ENCODE measurements at places on chromosomes 6 and 20. TPM values are rescaled to one million over a fixed set of nuclear protein-coding genes. Genes with fewer than 3 reads are reported as not detected.

DNA sequence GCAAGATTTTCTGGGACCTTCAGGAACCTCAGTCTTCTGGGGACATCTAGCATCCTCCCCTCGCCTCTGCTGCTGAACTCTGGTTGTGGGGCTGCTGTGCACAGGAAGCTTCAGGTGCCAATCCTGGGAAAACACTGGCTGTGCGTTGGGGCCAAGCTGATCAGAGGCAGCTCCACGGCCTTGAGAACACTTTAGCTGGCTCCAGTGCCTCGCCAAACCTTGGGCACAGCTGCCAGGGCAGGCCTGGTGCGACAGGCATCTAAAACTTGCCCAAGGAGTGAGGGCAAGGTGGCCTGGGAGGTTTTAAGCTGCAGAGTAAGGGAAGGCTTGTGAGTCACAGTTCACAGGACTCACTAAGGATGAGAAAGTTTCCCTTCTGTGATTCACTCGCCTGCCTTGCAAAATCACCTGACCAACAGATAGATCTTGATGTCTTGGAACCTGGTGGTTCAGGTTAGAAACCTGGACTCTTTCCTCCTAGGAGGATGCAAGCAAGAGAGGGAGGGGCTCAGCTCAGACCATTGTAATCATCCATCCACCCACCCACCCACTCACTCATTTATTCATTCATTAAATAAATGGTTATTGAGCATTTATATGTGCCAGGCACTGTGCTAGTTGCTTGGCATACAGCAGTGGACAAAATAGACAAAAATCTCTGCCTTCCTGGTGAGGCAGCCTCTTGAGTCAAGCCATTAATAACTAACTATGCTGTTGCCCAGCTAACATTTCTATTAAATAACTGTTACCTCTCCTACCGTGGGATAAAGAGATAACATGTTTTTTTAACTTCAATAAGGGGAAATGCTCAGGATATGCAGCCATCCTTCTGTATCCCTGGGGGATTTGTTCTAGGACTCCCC is 2.5 kb upstream of the SPATS1 start:
- no peak for DNase-seq

GRCh38 chr20:37941992-37942391 is 39.1 kb downstream of the VSTM2L start:
- no peak for DNase-seq

DNA sequence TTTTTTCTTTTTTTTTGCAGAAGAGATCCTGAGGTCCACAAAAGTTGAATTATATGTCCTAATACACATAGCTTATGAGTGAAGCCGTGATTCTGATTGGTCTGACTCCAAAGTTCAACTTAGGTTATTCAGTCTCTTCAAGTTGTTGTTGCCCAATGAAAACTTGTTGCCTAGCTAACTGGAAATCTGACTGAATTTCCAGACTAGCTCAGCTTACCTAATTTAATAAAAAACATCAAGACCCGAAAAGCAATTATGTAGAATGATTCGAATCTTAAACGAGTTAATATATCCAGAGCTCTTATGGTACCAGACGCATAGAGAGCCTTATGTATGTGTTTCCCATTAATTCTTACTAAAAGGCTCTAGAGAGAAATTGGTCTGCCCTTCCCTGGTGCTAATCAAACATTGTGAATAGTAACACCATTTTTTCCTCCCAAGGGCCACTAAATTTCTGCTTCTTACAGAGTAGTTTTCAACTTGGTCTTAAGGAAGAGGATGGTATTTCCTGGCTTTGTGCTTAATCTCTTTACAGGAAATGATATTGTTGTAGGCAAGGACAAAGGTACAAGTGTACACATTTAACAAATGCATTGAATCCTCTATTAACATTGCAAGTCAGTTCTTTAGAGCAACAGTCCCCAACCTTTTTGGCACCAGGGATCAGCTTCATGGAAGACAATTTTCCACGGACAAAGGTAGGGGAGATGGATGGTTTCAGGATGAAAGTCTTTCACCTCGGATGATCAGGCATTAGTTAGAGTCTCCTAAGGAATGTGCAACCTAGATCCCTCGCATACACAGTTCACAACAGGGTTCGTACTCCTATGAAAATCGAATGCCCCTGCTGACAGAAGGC is 107.9 kb downstream of the TSHZ2 start:
- DNase-seq, result no peak

GRCh38 chr6:20148433-20148832 is 63.8 kb downstream of the MBOAT1 start:
- DNase-seq, result no peak

DNA sequence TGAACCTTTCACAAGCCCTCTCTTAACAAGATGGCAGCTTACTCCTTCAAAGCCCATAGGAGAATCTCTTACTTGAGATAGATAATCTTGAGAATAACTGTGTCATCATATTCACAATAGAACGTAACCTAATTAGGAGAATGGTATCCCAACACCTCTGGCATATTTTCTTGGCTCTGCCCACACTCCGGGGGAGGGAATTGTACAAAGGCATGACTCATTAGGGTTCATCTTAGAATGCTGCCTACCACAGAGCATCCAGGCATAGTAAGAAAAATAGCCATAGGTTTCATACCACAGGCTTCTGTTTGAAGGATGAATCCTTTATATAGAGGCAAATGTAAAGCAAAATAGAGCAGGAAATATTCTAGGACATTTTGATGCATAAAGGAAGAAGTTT is 1100.6 kb upstream of the CITED2 start:
- no peak for DNase-seq

DNA sequence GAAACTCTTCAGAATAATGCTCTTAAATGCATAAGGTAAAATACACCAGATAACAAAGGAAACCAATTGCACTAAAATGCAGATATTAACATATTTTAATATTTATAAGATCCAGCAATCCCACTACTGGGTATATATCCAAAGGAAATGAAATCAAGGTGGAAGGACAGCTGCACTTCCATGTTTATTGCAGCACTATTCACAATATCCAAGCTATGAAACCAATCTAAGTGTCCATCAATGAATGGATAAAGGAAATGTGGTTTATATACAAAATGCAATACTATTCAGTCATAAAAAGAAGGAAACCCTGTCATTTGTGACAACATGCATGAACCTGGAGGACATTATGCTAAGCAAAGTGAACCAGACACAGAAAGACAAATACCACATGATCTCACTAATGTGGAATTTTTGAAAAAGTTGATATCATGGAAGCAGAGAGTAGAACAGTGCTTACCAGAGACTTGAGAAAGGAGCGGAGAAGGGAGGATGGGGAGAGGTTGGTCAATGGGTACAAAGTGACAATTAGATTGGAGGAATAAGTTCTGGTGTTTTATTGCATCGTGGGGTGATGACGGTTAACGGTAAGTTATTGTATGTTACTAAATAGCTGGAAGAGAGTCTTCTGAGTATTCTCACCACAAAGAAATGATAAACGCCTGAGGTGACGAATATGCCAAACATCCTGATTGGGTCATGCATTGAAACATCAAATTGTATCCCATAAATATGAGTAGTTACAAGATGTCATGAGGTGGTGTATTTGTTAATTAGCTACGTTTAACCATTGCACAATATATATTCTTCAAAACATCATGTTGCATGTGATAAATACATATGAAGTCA is 37.9 kb upstream of the RNF24 start:
- no peak for DNase-seq

DNA sequence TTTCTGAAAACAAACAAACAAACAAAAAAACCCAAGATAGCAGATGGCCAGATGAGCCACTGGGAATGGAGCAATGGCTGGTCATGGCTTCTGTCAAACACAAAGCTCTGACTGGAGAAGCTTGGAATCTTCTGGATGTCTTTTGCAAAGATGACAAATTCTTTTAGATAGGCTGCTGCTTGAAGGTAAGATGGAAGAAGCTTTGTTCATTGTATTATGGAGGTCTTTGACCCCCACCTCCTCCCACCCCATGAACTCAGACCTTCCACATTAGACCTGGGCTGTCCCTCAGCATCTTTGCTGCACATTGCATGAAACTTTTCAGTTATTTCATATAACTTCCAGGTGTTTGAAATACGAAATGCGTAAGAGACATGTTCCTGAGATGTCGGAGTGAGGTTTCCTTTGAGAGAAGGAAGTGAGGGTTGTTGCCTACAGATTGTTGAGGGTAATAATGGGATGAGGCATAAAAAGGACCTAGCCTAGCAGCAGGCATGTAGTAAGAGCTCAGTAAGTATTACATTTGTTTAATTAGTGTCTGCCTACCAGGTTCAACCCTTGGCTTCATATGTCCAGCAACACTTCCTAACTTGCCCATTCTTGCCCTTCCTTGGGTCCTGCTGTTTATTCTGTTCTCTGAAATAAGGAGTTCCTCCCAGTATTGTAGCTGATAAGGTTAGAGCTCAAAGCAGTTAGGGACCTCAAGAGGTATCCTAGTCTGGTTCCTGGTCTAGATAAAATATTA is 51.4 kb upstream of the IER3 start:
- no peak for DNase-seq

GRCh38 chr6:42873313-42873712 is 6.1 kb upstream of the RPL7L1 start:
- DNase-seq, result no peak

GRCh38 chr6:140355476-140355875 is 981.0 kb upstream of the CITED2 start:
- DNase-seq, result no peak

The CRISP2 gene
- total RNA-seq, result not detected

The DEFB124 gene
- not detected for total RNA-seq

The SLA2 gene
- total RNA-seq, result not detected
